Astrocyte (in vitro differentiated cells and primary cell): ENCODE measurements at places on chromosomes 2 and 18. TPM values are rescaled to one million over a fixed set of nuclear protein-coding genes. Genes with fewer than 3 reads are reported as not detected.

The KIAA2012 gene
- not detected in 2 replicates for total RNA-seq

DNA sequence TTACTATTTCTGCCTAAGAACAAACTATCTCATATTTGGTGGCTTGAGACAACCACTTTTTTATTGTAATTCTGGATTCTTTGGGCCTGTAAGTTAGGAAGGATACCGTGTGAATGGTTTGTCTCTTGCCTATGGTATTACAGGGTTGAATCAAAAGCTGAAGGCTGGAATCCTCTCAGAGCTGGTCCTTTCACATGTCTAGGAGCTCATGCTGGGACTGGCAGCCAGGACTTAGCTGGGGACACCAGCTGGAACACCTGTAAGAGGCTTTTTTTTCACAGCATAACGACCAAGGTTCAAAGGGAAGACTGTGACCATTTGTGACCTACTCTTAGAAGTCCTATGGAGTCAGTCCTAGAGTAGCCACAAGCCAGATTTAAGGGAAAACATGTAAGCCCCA, 226.3 kb downstream of the ZNF804A start:
- no peak for DNase-seq

DNA sequence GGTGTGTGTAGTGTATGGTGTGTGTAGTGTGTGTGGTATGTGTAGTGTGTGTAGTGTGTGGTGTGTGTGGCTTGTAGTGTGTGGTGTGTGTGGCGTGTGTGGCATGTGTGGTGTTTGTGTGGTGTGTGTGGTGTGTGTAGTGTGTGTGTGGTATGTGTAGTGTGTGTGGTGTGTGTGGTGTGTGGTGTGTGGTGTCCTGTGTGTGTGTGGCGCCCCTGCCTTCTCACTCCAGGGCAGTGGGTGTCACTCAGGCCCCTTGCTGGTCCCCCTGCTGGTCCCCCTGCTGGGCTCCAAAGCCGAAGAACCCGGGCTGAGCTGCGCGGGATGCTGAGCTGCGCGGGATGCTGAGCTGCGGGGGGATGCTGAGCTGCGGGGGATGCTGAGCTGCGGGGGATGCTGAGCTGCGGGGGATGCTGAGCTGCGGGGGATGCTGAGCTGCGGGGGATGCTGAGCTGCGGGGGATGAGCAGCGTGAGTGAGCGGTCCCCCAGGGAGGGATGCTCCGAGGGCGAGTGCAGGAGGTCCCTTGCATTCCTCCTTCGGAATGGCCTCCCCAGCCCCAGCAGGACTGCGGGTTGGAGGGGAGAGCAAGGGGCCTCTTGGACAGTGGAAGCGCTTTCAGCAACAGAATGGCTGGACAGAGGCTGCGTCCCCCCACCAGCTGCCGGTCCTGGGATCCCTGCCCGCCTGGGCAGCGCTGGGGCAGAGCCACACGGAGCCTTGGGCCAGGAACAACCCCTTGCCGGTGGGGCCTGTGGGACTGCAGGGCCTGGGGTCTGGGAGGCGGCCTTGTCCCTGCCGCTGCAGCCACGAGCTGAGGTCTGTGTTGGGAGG, 3.4 kb upstream of the RTP5 start:
- DNase-seq: no peak

The TGIF1 gene
- 110 and 128 TPM in 2 replicates for total RNA-seq

DNA sequence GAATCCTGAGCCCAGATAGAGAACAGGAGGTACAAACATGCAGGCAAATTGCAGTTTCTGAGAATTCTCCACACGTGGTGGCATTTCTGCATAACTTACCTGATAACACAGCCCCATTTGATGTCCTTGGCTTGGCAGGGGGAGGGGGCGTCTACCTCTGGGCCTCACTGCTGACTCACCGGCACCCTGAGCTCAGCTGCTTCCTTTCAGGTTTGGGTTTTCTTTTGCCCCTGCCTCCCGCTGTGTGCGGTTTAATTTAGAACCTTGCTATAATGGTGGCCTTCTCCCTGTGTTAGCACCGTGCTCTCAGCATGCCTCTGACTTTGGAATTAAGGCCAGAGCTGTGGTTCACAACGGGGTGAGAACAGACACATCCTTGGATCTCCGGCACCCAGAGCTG, 4.4 kb downstream of the CTIF start:
- no peak for DNase-seq

The ITGAV gene
- 661 and 779 TPM in 2 replicates for total RNA-seq

GRCh38 chr2:131058920-131059319, 34.3 kb downstream of the FAM168B start:
- no peak for DNase-seq

The MC5R gene
- 0.26 and 0.57 TPM in 2 replicates for total RNA-seq

DNA sequence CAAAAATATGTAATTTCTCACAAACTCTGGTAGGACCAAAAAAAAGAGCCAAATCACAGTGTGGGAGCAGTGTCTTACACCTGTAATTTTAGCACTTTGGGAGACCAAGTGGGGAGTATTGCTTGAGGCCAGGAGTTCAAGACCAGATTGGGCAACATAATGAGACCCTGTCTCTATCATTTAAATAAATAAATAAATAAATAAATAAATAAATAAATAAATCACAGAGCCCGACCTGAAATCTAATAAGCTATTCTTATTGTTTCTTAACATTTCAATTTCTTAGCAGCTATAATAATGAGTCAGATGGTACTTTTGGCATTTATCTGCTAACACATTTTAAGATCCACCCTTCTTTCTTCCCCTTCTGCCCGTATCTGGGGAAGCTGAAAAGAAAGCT, 1229.6 kb downstream of the SUCLG1 start:
- no peak for DNase-seq

GRCh38 chr2:48449073-48449840, 80.7 kb upstream of the STON1 start:
- no peak for DNase-seq

- DNase-seq: peak; percentile 58
Observed at GRCh38 chr18:379681-380330, 112.0 kb upstream of the THOC1 start.

DNA sequence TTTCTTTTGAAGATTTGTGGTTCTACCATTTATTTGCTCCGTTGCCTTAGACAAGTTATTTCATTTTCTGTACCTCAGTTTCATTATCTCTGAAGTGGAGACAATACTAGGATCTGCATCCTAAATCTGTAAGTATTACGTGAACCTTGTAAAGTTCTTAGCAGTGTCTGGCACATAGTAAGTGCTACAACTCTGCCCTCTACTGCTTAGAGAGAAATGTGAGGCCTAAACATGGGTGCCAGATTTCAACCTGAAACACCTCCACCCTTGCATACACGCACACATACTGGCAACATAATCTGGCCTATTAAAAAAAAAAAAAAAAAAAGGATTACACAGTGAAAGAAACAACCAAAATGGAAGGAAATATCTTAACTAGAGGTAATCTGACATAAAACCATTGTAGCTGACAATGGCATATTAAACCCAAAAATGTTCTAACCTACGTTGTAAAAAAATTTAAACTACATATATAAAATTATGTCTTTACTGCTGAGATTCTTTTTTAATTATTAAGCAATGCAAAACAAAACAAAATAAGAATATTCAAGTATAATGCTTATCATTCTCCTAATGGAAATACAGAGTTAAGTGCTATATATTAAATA, 132.6 kb downstream of the MAP2 start:
- peak; percentile 39 for DNase-seq

DNA sequence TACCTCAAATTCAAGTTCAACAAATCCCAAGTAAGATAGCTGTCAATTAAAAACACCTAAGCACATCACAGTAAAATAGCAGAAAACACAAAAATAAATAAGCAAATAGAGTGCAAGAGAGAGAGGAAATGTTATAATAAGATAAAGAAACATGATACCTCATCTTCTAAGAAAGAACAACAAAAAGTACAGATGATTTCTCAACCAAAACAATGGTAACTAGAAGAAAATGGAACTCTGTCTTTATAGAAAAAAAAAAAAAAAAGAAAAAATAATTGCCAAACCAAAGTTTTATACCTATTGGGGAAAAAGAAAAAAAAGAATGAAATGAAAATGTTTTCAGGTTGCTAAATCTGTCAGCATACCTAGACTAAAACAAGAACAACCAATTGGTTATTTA, 1253.5 kb upstream of the CDH2 start:
- DNase-seq: peak; percentile 2

DNA sequence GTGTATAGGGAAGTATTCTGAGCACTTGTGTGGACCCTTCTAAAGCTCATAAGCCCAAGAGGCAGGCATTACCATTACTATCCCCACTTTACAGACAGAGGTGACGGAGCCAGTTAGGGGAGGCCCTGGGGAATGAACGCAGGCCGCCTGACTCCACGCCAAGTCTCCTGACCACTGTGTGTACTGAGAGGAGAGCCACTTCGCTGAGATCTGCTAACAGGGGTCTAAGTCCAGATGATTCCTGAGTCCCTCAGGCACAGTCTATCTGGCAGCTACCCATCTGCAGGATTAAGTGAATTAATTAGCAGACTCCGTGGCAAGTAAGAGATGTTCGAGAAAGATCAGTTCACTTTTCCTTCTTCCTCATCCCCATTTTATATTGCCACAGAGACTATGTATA, 13.7 kb downstream of the CYB5A start:
- DNase-seq: no peak

DNA sequence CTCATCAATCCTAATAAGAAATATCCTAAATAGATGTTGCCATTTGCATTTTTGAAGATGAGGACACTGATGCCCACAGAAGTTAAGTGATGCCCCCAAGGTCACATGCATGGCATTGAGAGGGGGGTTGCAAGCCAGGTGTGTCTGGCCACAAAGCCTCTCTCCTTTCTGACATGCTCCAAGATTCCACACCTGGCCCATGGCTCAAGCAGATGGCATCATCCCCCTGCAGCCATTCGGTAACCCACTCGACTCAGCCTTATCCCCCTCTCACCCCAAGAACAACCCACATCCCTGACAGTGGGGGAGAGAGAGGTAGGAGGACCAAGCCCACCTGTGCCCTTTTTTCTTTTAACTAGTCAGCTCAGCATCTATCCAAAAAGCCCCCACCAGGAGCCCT, 16.5 kb upstream of the TEX51 start:
- no peak for DNase-seq

- no peak for DNase-seq
Observed at GRCh38 chr2:64260817-64261216, 116.6 kb upstream of the PELI1 start.

GRCh38 chr2:66405473-66405872, 29.5 kb upstream of the MEIS1 start:
- DNase-seq: peak; percentile 4

DNA sequence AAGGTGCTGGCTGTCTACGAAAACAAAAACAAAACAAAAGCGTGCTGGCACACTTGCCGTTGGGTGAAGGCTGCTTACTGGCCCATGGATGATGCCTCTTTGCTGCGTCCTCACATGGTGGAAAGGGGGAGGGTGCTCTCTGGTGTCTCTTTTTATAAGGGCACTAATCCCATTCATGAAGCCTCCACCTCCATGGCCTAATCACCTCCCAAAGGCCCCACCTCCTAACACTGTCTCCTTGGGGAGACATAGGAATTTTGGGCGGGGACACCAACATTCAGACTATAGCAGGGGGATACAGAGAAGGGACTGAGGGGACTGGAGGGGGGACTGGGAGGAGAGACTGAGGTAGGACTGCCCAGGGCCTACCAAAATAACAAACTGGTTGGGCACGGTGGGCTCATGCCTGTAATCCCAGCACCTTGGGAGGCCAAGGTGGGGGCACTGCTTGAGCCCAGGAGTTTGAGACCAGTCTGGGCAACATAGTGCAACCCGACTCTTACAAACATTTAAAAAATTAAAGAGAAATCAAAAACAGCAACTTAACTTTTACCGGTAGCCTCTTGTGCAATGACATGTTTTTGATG, 14.5 kb downstream of the PTMA start:
- no peak for DNase-seq

DNA sequence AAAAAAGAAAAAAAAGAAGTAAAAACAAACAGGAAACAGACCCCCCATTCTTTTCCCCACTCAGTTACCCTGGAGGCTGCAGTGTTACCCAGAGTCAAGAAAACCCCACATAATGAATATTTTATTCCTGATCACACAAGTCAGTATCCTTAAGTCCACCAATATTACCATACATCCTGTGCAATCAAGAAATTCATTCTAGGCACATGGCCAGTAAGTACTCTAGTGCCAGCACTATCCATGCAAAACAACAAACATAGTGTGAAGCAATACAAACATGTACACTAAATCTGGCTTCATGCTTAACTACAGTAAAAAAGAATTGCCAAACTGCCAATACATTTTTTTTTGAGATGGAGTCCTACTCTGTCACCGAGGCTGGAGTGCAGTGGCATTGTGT, 111.6 kb downstream of the FAM168B start:
- DNase-seq: no peak

The PROKR1 gene
- 0.05 TPM in 1 of 2 replicates, not detected in the other for total RNA-seq

The CIDEA gene
- total RNA-seq: 0.43 TPM in 1 of 2 replicates, not detected in the other

GRCh38 chr2:112584891-112585250, 462 bp downstream of the CHCHD5 start:
- DNase-seq: no peak

DNA sequence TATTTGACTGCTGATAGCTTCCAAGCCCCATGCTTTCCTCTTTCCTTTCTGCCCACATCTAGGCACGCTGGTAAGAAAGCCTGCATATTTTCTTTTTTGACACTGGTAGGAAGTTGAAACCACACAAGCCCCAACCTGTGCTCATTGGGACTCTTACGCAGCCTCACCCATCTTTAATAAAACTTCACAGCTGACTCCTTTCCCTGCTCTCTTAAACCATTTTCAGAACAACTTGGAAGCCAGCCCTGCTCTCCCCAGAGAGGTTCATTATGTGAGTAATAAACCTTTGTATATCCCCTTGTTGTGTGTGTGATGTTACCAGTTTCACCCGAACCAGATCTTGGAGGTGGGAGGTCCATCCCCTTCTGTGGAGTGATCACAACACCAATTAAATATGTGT, 268.4 kb downstream of the GPD2 start:
- DNase-seq: no peak

DNA sequence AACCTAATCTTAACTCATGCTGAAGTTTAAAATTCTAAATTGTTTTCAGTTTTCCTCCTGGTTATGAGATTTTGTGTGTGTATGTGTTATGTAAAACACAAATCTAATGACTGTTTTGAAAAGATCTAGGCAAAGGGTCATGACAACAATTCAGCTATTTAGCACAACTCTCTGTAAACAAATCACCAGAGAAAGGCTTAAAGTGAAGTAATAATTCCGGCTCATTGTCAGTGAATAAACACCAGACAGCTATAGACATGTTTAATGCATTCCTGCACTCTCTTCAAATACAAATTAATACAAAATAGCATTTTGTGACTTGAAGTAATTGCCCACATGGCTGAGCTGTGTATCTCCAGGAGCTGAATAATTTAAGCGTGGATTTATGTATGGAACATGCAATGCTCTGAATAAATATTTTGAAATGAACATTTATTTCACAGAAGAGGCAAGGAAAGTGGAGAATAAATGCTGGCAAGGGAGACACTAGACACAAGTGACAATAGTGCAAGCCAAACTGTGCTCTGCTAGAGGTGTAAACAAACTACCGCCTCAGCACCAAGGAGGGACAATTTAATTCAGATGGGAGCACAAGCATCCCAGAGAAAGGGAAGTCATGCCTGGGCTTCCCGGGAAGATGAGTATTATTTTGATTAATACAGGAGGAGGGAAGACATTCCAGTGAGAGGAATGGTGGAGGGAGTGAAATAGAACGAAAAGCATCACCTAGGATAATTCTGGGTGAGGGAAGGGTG, 133.6 kb upstream of the XPO1 start:
- DNase-seq: no peak
